Nucleus accumbens (tissue), 56 donors: ENCODE measurements at places on chromosomes 3 and 15.

DNA sequence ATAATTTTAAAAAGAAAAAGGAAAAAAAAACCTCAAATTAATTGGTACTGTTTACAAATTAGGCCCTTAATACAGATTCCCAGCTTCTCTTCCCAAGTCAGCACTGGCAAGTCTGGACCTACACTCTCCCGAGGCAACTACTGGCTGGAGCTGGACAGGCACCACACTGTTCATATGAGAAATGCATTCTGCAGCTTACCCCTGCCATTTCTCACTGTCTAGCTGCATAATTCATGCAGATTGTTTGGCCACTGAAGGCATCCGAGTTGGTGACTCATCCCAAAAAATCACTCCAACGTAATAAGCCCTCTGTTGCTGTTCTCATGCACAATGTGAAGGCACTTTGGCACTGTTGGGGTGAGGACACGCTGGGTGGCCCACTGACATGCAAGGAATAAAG is 45.3 kb downstream of the ROPN1B start:
- DNase-seq, result no peak

DNA sequence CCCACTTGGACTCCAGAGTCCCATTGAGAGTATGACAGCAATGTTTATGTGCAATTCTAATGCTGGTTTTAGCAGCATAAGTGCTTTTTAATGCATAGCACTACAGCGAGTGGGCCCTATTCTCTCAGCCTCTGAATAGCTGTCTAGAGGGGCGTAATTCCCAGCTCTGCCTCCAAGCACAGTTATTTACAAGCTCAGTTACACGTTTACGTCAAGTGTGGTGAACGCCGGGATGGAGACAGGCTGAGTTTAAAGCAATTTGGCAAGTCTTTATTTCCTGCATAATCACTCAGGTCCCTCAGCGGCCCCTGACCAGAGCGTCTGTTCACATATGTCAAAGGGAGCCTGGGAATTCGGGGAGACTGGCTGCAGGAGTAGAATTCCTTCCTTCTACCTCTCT is 43.9 kb downstream of the SOX14 start:
- DNase-seq, result no peak

GRCh38 chr3:45693941-45694521 is 4.8 kb downstream of the SACM1L start:
- DNase-seq, result no peak

GRCh38 chr3:16290827-16291196 is 25.8 kb downstream of the OXNAD1 start:
- DNase-seq, result no peak

- DNase-seq, result no peak
These were observed 16.9 kb upstream of the CSPG4 start for GRCh38 chr15:75729326-75730069.

- DNase-seq, result no peak
These were observed 29.4 kb downstream of the TP53BP1 start for GRCh38 chr15:43463507-43463906.

GRCh38 chr3:183180110-183180783 is 17.7 kb upstream of the LAMP3 start:
- no peak for DNase-seq

- no peak for DNase-seq
These were observed 24.3 kb upstream of the PLXNA1 start for GRCh38 chr3:126958638-126959085.

- DNase-seq, result no peak
These were observed 151.5 kb upstream of the CADPS start for GRCh38 chr3:63026722-63027121.

DNA sequence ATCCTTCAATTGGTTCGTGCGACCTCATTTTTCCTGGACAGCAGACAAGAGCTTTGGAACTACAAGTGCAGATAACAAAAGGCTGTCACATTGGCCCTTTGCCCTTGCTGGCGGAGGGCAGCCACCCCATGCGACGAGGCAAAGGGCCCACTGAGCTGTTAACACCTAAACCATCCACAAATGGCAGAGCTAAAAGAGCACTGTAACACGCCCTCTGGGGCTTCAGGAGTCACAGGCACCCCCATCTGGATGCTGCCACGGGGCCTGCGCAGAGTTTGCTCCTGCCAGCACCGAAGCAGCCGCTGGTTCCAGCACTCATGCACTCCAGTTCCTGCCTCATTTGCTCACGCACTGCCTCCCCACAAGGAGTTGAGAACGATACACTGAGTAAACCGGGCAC is 524.9 kb downstream of the ZNF385D start:
- DNase-seq, result no peak

- no peak for DNase-seq
These were observed 108.9 kb downstream of the MECOM start for GRCh38 chr3:169554611-169555010.

DNA sequence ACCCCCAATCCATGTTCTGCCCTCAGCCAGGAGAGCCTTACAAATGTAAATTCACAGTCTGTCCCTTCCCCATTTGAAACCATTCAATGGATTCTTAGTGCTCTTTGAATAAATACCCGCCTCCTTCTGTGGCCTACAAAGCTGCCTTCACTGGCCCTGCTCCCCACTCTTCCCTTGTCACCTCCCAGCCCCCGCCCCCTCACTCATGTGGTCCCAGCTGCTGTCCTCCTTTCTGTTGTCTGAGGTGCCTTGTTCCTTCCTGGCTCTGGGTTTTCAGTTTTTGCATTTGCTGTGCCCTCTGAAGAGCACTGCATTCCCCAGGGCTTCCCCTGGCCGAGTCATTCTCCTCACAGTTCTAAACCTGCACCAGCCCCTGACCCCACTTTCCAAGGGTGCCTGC is 3.2 kb downstream of the EFCAB12 start:
- DNase-seq, result no peak

DNA sequence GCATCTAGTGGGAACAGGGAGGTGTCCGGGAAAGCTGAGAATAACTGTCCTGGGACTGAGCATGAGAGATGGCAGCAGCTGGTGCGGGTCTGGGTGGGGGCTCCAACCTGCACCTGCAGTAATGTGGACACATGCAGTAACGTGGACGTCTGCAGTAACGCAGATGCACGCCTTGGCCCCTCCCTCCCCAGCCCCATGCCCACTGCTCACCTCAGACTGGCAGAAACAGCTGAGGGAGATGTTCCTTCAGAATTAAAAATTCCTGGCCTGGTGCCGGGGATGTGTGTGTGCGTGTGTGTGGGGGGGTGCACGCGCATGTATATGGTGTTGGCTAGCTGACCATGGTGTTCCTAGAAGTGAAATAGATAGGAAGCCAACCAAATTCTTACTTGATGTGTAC is 86.7 kb upstream of the OXTR start:
- no peak for DNase-seq

DNA sequence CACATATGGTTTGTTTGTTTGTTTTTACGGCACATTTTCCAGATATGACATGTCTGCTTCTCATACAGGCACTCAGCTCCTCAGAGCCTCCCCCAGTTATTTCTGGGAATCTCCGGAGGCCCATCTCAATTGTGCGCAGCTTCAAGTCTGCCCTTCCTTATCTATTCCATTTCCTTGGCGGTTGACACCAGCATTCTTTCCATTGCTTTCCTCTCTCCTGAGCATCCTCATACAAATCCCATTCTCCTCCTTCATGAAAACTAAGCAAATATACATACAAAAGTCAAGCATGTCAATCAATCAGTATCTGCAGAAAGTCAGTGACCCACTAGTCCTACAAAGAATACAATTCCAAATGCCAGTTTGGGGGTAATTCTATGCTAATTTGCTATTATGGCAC is 166.7 kb downstream of the SQOR start:
- no peak for DNase-seq

DNA sequence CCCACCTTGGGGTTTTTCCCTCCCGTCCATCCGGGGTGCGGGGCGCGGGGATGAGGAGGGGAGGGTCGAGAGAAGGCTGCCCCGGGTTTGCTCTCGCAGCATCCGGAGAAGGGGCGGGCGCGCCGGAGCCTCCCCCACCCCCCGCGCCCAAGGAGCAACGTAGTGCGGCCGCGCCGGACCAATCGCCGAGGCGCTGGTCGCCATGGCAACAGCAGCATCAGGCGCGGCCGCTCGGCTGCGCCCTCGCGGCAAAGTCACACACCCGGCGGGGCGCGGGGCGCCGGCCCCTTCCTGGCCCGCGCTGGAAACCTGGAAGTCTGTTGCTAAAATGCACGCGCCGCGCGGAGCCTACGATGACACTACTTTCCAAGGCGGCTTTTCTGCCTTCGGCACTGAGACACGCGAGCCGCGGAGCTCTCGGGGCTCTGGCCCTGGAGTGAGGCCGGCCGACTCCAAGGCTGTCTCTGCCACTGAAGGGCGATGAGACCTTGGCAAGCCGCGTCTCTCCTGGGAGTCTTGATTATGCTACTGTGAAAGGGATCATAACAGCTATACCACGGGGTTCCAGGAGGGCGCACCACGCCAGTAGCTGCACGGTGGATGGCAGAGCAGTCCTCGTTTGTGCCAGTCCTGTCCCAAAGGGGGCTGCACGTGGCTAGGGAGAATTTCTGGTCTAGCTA is at the start of gene IQSEC1:
IQSEC1 (minus strand) TSS at position 104 of the 680 bp plus-strand sequence. CDS start 415 bp downstream, outside the sequence.
- peak; percentile 64 for DNase-seq

DNA sequence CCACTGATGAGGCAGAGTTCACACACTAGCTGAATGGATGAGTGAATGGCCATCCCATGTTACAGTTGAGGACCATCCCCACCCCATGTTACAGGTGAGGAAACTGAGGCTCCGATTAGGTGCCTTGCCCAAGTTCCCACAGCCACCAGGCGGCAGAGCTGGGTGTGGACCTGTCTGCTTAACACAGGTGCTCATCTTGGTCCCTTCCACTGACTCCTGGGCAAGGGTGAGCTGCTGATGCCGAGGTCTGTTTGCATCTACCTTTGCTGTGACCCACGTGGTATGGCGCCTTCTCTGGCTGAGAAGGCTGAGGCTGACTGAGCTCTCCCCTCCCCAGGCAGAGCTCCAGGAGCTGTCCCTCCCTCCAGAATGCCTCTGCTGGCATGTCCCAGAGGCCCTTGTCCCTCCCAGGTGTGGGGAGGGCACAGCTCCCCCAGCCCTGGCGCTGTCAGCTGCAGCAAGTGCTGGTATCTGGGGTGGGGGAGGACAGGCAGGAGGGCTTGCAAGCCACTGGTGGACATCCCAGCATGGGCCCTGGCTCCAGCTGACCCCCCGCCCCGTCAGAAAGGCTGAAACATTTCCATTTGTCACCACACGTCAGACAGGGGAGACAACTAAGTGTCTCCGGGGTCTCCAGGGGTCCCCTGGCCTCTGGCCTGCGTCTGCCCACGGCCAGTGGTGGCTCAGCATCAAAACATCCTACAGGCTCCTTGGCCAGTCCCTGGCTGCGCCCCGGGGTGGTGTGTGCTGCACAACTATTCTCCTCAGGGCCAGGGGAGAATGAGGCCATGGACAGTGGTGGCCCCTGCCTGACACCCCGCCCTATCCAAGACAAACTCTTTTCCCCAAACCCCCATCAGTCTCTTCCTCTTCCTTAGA is 105.4 kb downstream of the ADCY5 start:
- DNase-seq, result no peak

GRCh38 chr15:30783019-30783418 is 120.7 kb upstream of the FAN1 start:
- DNase-seq, result no peak

DNA sequence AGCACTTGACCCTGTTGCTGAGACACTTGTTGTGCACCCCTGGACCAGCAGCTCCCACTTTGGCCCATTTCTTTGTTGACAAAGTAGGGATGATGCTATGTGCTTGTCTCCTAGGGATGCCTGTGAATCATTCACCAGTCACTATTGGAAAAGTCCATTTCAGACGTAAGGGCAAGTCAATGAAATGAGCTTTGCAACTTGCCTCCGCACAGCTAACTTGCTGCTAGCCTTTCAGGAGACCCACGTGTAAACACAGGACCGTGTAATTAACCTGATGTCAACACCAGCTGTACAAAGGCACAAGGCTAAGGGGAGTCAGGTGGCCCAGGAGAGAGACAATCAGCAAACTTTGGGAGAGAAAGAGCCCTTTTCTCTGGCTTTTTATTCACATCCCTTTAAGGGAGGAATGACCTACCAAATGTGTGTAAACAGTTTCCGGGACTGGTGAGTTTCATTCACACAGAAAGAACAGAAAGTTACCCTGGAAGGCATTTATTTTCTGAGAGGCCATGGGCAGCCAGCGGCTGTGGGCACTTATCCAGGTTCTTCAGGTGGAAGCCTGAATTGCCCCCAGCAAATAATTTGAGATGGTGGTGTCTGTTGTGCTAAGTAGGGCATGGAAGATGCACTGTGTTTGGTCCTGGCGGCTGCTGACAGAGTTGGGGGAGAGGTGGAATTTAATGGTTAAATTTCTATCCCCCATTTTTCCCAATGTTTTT is 54.0 kb downstream of the TIPARP start:
- DNase-seq, result no peak

DNA sequence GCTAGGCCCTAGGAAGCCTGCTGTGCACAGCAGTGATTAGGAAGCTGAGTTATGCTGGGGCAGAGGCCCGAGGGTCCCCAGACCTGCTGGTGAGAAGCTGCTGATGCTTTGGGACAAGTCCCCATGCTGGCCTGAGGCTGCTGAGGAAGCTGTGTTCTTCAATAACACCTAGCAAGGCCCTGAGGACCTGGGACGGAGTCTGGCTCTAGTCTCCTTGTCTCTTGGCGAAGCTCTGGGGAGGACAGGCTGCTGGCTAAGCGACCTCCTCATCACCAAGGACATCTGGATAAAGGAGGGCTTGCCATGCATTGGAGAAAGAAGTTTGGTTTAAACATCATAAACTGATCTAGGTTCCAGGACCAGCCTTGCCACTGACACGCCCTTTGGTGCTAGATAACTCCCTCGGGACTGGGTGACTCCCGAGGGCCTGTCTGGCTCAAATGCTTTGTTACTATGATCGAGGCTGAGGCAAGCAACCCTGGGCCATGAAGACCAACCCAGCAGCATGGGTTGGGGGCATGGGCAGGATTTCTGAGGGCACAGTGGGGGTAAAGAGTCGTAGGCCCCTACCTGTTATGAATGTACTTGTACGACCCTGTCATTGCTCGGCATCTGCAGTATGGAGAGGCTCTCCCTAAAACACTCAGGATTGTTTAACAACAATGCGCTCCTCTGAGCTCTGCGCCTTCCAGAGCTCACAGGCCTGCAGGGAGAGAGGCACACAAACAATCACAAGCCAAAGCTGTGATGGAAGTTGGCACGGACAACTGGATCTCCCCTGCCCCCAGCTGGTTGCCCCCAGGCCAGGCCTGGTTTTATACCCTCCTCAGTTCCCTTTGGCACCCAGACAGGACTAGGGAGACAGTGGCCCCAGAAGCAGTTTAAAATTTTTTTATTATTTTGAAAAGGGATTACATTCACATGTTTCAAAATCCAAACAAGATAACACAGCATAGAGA is 64.4 kb downstream of the LINGO1 start:
- peak; percentile 16 for DNase-seq

GRCh38 chr3:118818386-118818785 is 216.3 kb downstream of the IGSF11 start:
- DNase-seq, result no peak

GRCh38 chr3:115279939-115280338 is 132.9 kb upstream of the ZBTB20 start:
- no peak for DNase-seq
